ENCODE measurements at places on chromosomes 1 and 21.

DNA sequence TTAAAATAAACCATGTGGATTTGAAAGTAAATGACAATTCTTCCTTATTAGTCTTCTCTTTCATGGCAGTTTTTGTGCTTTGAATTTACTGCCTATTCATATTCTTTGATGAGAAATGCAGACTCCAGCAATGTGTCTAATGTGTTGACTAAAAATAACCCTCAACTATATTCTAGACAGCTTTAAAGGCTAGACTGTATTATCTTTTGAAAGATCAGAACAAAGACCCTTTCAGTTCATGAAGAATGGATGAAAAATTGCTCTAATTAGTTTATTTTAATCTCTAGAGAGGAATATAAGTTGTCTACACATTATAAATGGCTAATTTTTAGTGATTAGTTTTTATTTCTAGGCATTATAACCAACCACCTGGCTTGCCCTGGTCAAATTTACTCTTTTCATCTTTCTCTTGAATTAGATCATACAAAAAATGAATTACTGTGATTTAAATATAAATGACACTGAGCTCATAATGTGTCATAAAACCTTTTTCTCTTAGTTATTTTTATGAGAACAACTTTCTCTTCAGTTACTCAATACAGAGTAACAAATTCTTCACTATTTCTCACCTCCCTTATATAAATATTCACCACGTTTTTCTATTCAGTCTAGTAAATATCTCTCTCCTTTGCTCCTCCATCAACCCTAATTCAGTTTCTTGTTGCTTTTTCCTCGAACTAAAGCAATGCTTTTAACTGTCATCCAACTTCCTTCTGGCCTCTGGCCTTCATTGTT is 428.5 kb upstream of the TMPRSS15 start:
- no peak for DNase-seq

DNA sequence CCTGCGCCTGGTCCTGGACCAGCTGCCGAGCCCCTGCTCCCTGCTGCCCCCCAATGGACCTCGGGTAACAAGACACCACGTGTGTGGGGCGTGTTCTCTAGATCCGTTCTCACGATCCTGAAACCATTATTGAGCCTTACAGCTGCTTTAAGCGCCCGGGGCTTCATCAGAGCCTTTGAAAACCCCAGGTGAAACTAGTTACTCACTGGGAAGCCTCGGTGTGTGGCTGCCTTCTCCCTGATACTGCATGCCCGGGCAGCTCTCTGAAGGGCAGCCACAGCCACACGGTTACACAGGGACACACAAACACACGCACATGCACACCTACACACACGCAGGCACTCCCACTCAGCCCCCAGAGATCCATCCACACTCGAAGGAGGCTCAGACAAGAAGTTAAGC is 5.3 kb downstream of the HES2 start:
- DNase-seq = peak; percentile 41

- peak; percentile 13 for DNase-seq
Measured at GRCh38 chr1:59641836-59642235, 172.9 kb upstream of the HOOK1 start.

GRCh38 chr1:21855257-21856096 is 43.4 kb downstream of the LDLRAD2 start:
- DNase-seq = no peak

DNA sequence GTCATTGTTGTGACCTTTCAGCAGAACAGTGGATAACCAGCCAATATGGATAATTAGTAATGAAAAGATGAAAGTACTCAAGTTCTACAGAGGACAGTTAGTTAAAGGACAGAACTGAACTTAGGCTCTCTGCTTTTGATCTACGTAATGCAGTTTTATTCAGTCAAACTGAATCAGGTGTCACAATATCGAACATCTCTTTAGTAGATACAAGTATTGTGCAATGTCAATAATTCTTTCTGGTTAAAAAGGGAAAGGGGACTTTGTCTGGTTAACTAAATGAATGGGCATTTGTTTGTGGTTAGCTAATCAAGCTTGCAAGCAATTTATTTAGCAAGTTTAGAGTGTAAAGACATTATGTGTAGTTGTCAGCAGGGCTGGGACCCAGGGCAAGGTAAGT is 562.2 kb upstream of the PTBP2 start:
- no peak for DNase-seq

GRCh38 chr1:41802532-41803501 is 115.9 kb downstream of the HIVEP3 start:
- peak; percentile 45 for DNase-seq
